OCI-LY7 (cell line): ENCODE measurements at places on chromosomes 3 and 15. TPM values are rescaled to one million over a fixed set of nuclear protein-coding genes. Genes with fewer than 3 reads are reported as not detected.

GRCh38 chr3:48232232-48232631 is 8.7 kb upstream of the ZNF589 start:
- no peak for DNase-seq

DNA sequence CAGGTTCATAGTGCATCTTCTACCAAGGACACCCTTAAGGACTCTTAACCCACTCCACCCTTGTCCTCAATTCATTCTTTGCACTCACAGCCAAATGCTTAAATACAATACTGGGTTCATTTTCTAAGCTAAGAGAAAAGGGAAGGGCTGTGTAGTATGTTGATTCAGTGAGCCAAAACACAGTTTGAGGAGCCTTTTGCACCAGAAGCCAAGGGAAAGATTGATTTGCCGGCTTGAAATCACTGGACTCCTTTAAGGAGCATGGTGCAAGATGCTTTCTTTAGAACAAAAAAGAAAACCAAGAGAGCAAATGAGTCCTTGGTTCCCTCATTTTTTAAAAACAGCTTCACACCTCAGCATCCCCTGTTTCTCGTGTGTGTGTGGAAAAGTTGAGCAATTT is 47.8 kb downstream of the BOC start:
- DNase-seq = no peak

MAP6D1 gene
- total RNA-seq = 1.1 TPM in 2 replicates

NME9 gene
- not detected in 2 replicates for total RNA-seq

DNA sequence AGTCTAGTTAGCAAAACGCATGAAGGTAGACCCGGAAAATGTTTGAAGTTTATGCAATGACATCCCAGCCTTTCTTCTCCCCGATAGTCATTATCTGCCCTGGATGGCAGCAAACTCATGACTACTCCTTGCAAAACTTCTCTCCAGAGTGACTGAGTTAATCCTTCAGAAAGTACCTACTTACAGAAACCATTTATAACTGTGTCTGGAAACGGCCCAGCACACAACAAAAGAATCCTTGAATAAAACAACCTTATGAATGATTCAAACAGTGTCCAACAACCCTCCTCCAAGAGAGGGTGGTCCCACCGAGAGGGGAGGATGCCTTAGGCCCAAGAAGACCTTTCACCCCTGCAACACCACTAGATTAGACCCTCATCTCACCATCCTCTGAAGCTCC is 14.2 kb downstream of the ST8SIA2 start:
- no peak for DNase-seq

PIGB gene
- total RNA-seq = 27.6 and 35.7 TPM in 2 replicates

GRCh38 chr15:74783072-74783807 is 1.4 kb downstream of the CSK start:
- peak; percentile 83 for DNase-seq

GRCh38 chr3:51386159-51386851 is 1.2 kb downstream of the MANF start:
- peak; percentile 37 for DNase-seq

DNA sequence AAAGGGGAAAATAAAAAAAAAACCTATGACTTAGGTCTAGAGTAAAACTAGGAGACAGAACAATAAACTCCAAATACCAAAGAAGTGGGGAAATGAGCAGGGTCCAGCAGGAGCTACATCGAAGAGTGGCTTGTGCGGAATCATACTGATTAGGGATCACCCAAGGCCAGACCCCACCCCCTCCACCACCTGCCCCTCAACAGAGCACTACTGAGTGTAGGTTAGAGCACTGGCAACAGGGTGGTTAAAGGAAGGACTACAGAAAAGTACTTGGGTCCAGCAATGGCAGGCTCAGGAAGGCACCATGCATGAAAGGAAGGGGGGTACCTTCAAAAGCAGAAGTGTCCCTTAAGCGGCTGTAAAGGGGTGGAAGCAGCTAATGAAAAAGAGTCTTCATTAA is 96.2 kb downstream of the UBE3A start:
- DNase-seq = peak; percentile 22

GRCh38 chr3:109161487-109162123 is 25.1 kb downstream of the C3orf85 start:
- DNase-seq = no peak

- DNase-seq = no peak
Observed at GRCh38 chr15:40637221-40637745, 43.2 kb downstream of the KNL1 start.

DNA sequence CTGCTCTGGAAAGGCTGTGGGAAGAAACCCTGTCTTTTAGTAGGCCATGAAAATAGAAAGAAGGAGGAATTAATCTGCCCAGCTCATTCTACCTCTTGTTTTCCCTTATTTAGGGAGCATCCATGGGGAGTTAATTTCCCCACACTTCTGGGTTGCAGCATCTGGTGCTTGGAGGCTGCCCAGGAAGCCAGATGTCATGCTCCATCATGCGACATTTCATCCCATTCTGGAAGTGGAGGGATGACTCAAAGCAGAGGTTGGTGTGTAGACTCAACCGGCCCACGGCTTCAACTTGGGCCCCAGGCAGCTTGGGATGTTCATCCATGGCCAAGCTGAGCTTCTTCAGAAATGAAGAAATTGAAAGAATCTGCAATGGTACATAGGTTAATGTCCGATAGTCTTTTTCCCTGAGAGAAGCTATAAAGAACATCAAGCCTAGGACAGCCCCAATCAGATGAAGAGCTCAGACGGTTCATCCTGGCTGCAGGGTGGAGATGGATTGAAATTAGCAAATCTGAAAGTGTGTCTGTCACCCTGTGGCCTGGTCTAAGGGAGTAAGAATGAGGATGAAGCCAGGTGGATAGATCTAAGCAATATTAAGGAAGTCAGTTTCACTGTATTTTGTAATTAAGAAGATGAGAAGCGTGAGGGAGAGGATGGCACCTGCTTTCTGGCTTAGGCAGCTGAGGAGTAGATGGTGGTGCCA is 24.5 kb upstream of the PROK2 start:
- no peak for DNase-seq

- DNase-seq = no peak
Observed at GRCh38 chr15:40942878-40943277, 10.4 kb upstream of the CHAC1 start.

TUSC7 gene
- not detected in 2 replicates for total RNA-seq

DOCK3 gene
- not detected in 2 replicates for total RNA-seq

- no peak for DNase-seq
Observed at GRCh38 chr3:36663666-36664291, 100.6 kb downstream of the DCLK3 start.

DNA sequence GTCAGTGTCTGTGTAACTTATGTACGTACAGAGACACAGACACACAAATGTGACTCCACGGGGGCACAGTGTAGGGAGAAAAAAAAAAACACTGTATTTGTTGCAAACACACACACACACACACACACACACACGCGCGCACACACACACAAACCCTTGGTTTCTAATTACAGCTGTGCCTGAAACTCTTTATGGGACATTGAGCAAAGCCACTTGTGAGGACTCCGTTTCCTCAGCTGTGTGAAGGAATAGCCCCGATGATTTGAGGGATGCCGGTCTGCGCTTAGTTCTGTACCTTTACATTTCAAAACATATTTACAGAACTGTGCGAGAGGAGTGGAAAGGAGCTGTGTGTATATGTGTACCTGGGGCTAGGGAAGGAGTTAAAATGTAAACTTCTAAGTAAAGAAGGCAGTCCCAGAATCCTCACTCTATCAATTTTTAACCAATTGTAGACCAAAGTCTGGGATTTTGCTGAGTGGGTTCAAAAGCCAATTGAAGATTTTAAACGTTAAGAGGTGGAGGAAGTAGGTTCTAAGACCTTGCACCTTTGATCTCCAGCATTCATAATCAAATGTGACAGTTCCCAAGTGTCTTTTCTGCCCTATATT is 5.3 kb upstream of the BCL6 start:
- DNase-seq = peak; percentile 61

DNA sequence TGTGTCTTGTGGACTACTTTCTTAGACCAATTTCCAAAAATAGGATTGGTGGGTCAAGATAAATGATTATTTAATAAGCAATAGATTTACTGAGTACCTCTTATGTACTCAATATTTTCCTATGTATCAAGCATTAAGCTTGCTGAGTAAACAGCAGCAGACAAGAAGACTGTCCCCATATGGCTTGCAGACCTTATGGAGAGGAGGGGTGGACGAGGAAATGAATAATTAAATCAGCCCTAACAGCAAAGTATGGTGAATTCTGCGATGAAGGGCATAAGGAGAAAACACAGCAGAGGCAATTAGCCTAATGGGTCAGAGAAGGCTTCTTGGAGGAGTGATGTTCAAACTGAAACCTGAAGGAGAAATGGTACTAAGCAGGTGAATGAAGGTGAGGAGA is 45.1 kb downstream of the ACP3 start:
- no peak for DNase-seq

GRCh38 chr3:128548426-128549282 is 55.7 kb upstream of the GATA2 start:
- DNase-seq = no peak

DNA sequence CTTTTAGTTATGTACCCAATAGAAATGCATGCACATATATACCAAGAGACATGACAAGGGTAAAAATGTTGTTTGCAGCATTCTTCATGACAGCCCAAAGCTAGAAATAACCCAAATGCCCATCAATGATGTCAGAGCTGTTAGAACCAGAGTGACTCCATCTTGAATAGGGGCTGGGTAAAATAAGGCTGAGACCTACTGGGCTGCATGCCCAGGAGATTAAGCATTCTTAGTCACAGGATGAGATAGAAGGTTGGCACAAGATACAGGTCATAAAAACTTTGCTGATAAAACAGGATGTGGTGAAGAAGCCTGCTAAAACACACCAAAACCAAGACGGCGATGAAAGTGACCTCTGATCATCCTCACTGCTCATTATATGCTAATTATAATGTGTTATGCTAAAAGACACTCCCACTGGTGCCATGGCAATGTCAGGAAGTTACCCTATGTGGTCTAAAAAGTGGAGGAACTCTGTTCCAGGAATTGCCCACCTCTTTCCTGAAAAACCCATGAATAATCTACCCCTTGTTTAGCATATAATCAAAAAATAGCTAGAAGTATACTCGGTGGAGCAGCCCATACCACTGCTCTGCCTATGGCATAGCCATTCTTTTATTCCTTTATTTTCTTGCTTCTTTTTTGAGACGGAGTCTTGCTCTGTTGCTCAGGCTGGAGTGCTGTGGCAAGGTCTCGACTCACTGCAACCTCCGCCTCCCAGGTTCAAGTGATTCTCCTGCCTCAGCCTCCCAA is 32.9 kb downstream of the ZBTB11 start:
- DNase-seq = no peak

UNC13C gene
- not detected in 2 replicates for total RNA-seq

GP9 gene
- total RNA-seq = not detected in 2 replicates

TTLL13 gene
- 0.77 and 1.3 TPM in 2 replicates for total RNA-seq

TMEM42 gene
- total RNA-seq = 19.3 and 21.1 TPM in 2 replicates

GRCh38 chr3:23959135-23959900 is 14.2 kb downstream of the NR1D2 start:
- DNase-seq = no peak

FSIP1 gene
- total RNA-seq = 0.65 and 0.66 TPM in 2 replicates

- DNase-seq = no peak
Observed at GRCh38 chr3:116354382-116354781, 90.9 kb downstream of the LSAMP start.

- DNase-seq = peak; percentile 35
Observed at GRCh38 chr15:45604326-45604725, 17.1 kb downstream of the BLOC1S6 start.

DNA sequence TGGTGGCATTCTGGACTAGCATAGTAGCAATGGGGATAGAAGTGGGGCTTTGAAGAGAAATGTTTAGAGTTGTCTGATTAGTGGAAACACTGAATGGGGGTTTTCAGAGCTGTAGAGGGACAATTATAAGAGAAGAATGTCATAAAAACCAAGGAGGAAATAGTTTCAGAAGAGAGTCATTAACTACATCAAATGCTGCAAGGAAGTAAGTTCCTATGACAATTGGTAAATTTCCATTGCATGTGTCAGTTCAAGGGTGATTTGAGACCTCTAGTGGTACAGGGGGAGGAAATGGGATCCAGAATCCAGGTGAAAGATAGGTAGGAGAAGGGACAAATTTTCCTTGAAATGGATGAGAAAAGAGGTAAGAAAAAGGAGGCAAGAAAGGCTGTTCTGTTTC is 68.3 kb upstream of the TBC1D5 start:
- DNase-seq = peak; percentile 11

DNA sequence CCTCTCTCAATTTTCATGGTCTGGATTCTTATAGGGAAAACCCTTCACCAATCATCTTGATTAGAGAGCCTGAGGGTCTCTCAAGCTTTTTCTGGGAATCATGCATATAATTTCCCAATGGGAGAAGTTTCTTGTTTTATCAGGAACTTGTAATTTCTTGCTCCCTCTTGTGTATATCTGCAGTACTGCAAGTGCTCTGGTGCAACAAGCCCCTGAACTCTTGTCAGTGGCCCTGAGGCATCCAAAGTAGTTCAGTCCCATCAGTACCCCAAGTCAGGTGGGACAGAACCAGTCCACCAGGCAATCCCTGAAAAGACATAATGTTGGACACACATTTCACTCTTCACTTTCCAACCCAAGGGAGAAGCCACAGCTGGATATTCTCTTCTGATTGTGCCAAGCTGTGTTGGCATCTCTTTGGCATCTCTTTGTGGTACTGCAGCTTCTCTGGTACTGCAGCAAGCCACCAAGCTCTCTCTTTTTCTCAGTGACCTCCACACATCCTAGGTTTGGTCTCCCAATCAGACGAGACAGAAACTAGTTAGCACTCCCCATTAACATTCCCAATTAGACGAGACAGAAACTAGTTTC is 214.5 kb downstream of the ZIC4 start:
- DNase-seq = peak; percentile 36

DNA sequence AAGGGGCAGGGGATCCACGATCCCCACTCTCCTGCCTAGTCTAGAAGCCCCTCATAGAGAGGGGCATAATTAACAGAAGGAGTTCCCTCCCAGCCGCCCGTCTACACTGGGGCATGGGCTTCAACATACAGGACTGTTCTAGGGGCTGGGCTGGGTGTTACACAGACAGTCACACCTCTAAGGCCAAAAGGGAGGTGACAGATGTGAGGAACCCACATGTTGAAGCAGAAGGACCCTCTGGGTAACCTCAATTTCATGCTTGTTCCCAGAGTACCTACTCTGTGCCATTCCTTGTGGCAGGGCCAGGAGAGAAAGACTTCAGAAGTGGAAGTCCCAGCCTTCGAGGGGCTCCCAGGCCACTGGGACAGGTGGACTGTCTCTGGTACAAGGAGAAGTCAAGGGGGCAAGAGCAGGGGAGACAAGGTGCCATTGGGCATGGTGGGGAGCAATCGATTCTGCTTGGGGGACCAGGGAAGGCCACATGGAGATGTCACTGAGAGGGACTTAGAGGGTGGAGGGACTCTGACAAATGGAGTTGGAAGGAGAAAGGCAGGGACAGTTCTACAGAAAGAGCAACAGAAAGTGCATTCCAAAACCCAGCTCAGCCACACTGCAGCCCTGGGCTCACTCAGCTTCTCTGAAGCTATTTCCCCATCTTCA is 71.3 kb downstream of the CPN2 start:
- no peak for DNase-seq

AGBL1 gene
- total RNA-seq = not detected in 2 replicates

DNA sequence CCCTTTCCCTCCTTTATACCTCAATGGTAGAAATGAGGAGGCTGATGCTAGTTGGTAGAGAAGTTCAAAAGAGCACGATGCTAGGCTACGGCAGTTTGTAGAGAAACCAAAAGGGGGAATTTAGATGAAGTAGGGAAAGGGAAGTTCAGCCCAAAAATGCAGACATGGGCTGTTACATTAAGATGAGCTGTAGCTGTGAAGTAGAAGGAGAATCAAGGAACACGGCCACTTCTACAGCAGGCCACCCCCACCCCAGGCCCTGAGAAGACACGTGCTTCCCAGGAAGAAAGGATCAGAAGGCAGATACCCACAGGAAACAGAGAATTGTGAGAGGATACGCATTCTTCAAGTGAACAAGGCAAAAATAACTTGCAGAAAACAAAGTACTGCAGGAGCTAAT is 2.1 kb upstream of the PARP14 start:
- no peak for DNase-seq

CSPG4 gene
- not detected in 2 replicates for total RNA-seq

GRCh38 chr15:79635897-79636561 is 203.9 kb downstream of the MINAR1 start:
- DNase-seq = no peak
